ENCODE measurements at places on chromosomes 13 and 19.

DNA sequence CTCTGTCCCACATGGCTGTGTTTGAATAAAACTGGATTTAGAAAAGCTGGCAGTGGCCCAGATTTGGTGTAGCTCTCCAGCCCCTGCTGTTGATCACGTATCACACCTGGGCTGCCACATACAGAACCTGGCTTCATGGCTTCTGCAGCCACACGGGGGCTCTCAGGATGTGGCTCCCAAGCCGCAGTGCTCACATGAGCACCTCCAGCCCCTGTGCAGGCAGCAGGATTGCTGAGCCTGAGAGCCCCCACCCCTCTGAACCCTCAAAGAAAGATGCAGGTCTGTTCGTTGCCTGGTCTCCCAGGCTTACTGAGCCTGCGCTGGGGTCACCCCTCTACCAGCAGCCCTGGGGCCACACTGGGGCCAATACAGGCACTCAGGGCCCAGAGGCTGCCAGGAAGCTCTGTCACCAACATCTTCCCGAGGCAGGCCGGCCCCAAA lies 2.7 kb downstream of the PLEKHF1 start:
- no peak for DNase-seq

DNA sequence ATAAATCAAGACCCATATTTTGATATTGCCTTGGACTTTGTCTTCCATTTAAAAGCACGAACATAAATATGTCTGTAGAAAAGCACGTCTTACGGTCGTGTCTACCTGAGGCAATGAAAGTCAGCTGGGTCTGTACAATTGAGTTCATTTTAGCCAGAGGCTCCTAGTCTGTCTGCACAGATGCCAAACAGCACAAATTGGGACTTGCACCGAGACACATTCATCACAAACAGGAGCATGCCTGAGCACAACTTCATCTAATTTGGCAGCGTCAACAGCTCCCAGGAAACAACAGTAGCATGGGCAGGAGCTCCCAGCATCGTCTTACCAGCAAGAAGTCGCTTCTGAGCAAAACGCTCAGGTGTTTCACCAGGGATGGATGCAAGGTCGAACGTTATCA lies 687.0 kb downstream of the EFNB2 start:
- no peak for DNase-seq

GRCh38 chr19:996051-996838 lies 4.0 kb upstream of the GRIN3B start:
- DNase-seq, result no peak

DNA sequence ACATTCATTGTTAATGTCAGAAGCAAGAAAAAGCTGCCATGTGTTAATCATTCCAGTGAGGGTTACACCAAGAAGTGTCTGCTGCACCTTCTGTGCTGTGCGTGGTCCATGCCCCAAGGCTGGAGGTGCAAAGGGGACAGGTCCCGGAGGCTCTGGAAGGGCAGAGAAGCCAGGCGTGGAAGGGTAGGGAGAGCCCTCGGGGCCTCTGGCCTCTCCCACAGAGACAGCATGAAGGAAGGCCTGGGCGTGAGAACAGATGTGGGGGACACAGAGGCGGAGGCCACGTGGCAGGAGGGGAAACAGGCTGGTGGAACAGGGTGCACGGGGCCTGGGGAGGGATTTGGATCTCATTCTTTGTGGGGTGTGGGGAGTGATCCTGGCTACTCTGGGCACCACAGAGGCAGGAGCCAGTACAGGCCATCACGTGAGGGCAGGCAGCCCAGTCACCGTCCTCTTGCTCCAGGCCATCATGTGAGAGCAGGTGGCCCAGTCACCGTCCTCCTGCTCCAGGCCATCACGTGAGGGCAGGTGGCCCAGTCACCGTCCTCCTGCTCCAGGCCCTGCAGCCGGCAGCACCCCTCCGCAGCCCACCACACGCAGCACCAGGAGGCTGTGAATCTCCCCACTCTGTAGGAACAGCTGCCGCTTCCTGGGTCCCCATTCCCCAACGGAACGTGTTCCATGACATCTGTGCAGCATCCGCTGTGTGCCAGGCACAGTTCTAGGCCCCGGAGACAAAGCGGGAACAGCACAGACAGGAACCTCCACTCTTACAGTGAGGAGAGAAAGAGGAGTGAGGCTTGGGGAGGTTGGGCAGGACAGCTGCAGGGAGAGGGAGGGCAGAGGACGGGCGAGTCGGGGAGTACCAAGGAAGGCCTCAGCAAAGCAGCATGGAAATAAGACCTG lies 10.2 kb upstream of the F7 start:
- no peak for DNase-seq

GRCh38 chr13:76816394-76816793 lies 69.8 kb downstream of the KCTD12 start:
- no peak for DNase-seq

DNA sequence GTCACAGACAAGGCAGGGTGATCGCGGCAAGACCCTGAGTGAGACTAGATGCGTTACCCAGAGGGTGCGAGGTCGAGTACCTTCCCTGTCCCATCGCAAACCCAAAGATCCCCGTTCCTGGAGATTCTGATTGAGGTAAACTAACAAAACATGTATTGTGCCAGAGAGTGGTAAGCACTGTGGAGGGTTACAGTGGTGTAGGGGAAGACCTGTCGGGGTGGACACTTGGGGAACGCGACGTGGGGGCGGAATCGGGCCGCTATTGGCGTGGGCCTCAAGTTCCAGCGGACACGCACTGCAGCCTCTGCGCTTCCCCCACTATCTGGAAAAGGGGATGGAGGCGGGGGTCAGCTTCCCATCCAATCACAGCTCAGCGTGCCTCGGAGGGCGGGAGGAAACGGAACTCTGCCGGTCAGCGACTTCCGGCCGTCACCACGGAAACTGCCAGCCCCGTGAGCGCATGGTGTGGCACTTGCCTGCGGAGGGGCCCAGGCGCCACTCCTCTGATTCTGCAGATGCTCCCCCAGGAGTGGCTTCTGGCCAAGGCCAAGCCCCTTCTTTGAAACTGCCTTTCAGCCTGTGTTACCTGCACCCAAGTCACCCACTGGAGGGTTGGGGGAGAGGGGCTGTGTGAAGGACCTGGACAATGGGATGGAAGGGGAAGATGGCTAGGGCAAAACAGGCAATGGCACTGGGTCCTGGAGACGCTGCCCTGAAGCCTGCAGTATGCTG lies 1.0 kb upstream of the UBE2M start:
- DNase-seq, result peak; percentile 76

GRCh38 chr19:10499550-10500246 lies 3.5 kb downstream of the KEAP1 start:
- DNase-seq, result no peak

Data from thoracic aorta (tissue), 2 donors.